ENCODE measurements at places on chromosomes 7 and 10.
A peak's percentile ranks its signal among the peaks of the same experiment; 100 is the strongest.

GRCh38 chr7:134643131-134643530, 3.5 kb upstream of the BPGM start:
- no peak for DNase-seq

- no peak for DNase-seq
These were observed 951.4 kb downstream of the SORCS3 start for GRCh38 chr10:105592468-105592867.

GRCh38 chr10:109588259-109588658, 335.1 kb downstream of the XPNPEP1 start:
- DNase-seq = no peak

GRCh38 chr10:73941300-73941699, 30.4 kb downstream of the PLAU start:
- DNase-seq = no peak

DNA sequence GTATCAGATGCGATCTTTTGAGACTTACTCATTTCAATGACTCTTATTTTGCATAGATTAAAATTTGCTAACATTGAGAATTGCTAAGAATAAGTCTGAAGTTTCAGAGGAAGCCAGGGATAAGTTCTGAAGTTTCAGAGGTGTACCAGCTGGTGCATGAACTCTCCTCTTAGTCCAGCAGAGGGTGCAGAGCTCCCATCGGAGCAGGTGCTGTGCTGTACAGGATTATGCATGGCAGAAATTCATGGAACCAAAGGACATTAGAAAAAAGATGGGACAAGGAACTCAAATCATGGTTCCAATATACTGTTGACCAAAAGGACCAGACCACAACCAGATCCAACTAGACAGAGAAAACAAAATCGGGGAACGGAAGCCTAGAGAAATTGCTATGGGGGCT, 41.9 kb downstream of the MGAM2 start:
- DNase-seq = peak; percentile 26

DNA sequence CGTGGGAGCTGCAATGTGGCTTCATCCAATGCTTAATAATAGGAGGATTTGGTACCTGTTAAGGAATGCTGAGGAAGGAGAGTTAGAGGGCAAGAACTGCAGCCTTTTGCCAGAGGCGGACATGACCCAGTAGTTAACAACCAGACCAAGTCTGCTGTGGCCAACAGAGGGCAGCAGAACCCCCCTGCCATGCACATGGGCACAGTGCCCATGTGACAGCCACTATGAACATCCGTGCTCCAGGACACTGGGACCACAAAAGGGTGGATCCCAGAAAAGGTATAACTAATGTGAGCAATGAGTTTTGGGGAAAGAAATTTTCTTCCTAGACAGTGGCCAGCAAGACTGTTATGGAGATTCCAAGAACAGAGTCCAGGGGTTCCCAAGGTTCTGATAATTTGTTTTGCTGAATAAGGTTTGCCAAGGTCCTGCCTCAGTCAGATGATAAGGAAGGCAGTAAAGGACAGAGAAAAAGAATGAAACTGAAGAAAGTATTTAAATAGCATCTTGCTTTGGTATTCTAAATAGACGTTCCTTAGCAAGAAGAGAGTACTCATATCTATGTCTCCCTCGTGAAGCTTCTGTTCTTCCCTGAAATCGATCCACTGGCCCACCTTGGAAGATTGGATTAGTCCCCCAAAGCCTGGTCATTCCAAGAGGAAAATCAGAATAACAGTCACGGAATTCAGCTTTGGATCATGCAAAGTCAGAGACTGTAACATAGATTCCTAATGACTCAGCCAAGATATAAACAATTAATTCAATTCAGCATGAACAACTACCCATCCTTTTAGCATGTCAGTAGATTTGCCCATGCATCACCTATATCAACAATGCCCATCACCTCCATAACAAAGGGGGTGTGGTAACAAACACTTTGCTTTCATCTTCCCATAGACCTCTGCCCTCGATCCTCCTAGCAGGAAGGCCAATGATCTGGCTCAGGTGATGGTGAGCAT, 56.0 kb downstream of the LGI1 start:
- DNase-seq = peak; percentile 69

- no peak for DNase-seq
These were observed 44.3 kb downstream of the TCERG1L start for GRCh38 chr10:131266936-131267813.

GRCh38 chr7:111931958-111932357, 274.2 kb downstream of the DOCK4 start:
- DNase-seq = no peak

GRCh38 chr10:83104616-83105015, 1034.7 kb upstream of the GHITM start:
- DNase-seq = no peak

DNA sequence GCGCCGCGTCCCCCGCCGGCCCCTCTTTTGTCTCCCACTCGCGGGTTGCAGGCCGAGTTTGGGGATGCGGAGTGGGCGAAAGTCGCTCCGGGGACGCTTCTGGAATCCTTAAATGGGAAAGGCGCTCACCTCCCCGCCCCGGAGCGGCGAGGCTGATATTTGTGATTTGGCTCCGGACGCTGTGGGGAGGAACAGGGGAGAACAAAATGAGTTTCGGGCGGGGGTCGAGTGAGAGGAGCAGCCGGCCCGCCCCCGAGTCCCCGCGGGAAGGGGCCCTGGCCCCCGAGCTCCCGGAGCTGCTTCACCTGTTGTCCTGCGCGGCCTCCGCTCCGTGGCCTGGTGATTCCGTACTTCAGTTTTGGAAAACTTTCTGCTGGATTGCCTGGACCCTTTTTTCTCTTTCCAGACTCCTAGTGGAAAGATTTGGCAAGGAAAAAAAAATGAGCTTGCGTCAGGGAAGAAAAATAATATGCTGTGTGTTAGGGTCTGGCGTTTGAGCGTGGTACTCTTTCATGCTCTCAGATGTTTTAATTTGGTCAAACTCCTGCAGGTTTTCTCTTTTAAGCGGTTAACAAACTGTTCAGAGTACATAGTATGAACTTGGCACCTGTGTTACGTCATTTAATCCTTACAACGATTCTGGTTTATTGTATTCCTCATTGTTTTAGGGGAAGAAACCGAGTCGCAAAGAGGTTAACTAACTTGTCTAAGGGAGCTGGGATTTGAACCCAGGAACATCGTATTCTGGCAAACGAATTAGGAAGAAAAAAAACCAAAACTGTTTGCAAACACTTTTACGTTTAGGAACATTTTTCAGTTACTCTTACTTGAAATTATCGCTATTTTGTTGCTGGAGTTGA, 924 bp downstream of the BMPR1A start:
- peak; percentile 18 for DNase-seq

- DNase-seq = no peak
These were observed 6.9 kb downstream of the CISD1 start for GRCh38 chr10:58275908-58276307.

GRCh38 chr7:55073976-55074528, 55.2 kb downstream of the EGFR start:
- DNase-seq = no peak

DNA sequence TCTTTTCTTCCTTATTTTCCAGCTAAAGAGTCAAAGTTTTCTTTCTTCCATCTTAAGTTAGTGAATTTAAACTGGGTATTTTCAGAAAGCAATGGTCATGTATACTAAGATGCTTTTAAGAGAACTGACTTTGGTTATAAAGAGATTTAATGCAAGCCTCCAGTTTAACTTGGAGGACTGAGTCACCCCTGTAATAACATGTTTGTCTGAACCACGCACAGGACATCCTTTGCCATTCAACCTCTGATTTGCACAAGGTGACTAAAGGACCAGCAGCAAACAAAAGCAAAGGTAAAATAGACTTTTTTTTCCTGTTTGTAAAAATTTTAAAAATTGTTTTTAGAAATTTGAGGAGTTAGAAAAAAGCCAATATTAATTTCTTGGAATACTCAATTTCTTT, 2.9 kb downstream of the HYAL4 start:
- DNase-seq = no peak

DNA sequence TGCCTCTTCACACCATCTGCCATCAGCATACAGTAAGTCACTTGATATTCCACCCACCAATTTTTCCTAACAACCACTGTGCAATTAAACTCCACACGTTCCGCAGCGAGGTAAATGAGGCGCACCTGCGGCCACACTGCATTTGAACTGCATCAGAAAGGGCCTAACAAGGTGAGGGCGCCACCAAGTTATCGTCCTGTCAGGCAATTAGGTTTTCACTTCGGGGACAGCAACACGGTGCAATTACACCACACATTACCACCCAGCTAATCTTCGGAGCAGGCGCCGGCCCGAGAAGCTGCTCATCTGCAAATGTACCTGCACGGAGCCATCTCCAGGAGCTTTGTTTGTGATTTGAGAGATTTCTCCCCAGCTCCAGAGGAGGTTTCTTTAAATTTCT, 84.4 kb downstream of the EBF3 start:
- no peak for DNase-seq

DNA sequence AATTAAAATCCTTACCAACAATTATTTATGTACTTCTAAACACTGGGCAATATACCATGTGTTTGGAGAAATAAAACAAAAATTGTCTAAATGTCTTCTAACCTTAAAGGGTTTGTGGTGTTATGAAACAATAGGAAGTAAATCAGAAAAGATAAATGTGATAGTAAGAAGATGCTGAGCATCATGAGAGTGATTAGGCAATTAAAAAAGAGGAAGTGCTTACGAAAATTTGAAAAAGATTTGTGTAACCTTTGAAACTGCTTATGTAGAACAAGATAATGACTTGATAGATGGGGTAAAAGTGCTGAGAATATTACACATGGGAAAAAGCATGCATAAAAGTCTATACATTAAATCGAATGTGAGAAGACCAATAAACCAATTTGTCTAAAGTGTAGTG, 573.4 kb upstream of the CNTNAP2 start:
- DNase-seq = no peak

- DNase-seq = no peak
These were observed 14.2 kb downstream of the CPN1 start for GRCh38 chr10:100067466-100067865.

DNA sequence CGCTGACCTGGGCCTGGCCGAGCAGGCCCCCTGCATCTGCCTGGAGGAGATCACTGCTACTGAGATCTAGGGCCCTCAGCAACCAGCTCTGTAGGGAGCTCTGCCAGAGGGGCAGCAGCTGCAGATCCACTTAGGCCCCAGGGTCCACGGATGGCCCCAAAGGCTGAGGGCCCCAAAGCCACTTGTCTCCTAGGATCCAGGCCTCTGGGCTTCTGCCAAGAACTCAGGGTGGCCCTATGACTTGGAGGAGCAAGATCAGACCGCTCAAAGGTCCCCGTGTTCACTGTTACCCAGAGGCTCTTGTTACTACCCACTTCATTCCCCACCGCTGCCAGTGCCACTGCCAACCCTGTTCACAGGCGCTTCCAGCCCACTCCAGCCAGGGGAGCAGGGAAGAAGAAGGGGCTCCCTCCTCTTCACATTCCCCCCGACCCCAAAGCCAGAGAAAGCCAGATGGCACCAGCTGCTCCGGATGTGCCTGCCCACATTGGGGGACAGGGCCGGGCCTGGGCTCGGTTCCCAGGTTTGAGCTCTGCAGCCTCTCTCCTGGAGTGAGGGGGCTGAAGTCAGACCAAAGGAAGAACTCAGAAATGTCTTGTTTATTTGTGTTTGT, 7.6 kb downstream of the LZTS2 start:
- DNase-seq = no peak

GRCh38 chr10:32077896-32078485, 21.8 kb upstream of the KIF5B start:
- DNase-seq = no peak

DNA sequence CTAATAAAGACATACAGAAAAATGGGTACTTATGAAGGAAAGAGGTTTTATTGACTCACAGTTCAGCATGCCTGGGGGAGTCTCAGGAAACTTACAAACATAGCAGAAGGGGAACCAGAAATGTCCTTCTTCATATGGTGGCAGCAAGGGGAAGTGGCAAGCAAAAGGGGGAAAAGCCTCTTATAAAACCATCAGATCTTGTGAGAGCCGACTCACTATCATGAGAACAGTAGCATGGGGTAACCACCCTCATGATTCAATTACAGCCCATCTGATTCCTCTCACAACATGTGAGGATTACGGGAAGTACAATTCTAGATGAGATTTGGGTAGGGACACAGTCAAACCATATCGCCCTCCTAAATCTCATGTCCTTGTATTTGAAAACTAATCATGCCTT, 1305.4 kb upstream of the SORCS1 start:
- DNase-seq = no peak

GRCh38 chr10:102420181-102420713, 389 bp upstream of the FBXL15 start:
- DNase-seq = no peak

GRCh38 chr10:11887381-11888227, 64.4 kb downstream of the PROSER2 start:
- no peak for DNase-seq

DNA sequence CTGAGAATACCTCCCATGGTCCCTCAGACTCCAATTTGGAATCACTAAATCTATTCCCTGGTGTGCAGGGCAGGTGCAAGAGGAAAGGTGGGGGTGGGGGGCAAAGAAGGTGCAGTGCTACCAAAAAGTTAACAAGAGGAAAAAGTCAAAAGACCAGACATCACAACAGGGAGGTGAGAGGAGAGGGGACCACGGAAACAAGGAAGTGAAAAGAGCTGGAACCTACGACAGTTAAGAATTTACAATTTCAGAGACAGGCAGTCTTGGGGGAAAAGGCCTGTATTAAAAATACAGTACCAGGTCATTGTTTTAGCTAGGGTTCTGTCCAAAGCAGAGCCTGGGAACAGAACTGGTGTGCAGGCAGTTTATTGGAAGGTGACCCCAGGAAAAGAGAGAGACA, 14.6 kb downstream of the ITGB1 start:
- DNase-seq = no peak

GRCh38 chr10:132653721-132654120, 116.1 kb downstream of the INPP5A start:
- DNase-seq = no peak

DNA sequence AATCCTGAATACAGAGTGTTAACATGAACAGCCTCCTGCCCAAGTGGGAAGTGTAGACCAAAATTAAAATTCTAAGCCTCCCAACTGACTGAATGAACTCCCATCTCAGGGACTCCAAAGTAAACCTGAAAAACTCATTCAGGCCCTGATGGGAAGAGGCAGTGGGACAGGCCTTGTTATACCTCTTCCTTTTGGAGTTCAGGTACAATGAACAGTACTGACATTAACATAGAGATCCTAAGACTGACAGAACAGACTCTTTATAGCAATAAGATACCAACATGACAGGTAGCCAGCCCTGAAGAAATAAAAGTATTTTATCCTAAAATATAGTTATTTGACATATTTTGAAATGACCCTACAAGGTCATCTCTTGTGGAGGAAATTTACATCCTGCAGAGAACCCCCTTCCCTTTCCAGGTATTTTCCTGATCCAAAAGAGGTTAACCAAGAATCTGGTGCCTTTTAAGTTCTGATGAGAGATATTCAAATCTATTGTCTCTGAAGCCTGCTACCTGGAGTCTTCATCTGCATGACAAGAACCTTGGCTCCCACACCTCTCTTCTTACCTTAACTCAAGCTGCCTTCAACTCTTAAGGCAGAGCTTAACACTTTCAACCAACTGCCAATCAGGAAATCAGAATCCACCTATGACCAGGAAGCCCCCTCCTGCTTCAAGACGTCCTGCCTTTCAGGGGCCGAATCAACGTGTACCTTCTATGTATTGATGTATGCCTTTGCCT, 103.3 kb upstream of the PFKP start:
- DNase-seq = no peak

All from endothelial cell (in vitro differentiated cells).